MM.1S (cell line): ENCODE measurements at places on chromosomes 5 and 9.

- no peak for DNase-seq
Observed at GRCh38 chr5:177295924-177296323, 7.6 kb downstream of the RAB24 start.

GRCh38 chr5:125412561-125413495 is 666.4 kb upstream of the ZNF608 start:
- DNase-seq, result no peak

DNA sequence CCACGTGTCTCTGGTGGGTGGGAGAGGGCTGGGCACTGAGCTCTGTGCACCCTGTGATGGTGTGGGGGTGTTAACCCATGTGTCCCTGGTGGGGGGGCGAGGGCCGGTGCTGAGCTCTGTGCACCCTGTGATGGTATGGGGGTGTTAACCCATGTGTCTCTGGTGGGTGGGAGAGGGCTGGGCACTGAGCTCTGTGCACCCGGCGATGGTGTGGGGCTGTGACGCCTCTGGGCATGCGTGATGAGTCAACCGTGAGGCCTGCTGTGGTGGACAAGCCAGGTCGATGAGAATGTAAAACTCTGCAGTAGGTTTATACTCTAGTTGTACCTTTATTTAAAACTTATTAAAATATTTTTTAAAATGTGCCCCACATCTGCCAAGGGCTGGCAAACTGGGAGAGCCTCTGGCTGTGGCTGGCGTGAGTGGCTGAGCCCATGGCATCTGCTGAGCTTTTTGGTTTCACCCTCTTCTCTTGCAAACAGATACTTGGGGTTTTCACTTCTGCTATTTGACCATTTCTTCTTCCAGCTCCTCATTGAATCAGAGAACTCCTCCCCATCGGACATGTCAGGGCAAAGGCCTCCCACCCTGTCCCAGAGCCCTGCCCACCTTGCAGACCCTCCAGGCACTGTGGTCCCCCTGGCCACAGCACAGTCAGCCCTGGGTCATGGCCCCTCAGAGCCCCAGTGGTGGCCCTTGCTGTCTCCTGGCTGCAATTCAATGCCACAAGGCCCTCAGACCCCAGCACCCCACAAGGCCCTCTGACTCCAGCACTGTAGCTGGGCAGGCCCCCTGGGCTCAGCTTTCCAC is 18.5 kb upstream of the EXOC3 start:
- DNase-seq, result peak; percentile 42

DNA sequence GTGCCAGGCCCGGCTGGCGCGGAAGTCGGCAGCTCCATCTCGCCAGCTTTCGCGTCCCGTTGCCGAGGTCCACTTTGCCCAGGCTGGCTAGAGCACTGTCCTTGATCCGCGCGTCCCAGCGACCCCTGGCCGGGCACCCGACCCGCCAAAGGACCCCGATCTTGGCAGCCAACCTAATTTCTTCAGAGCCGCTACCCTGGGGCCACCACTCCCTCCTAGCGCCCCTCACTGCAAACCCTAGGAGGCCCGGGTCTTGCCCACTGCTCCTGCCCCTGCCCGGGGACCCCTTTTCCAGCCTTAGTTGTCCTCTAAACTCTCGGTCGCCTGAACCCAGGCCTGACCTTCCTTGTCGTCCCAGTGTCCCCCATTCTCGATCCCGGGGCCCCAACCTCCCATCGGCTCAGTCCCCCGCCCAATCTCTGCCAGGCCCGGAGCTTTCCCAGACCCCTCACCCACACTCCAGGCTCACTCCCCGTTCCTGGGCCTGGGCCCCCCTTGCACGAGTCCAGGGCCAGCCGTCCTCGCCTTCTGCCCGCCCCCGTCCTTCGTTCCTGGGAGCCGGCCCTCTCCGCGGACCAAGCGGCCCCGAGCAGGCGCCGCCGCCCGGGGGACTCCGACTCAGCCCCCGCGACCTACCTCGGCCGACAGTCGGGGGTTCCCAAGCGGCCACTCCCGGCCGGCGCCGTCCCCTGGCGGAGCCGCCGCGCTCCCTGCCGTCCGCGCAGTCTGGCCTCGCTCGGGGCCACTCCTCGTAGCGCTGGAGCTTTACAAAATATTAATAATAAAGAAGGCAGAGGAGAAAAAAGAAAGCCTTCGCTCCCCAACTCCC is 701 bp upstream of the LMX1B start:
- DNase-seq, result no peak

- DNase-seq, result no peak
Observed at GRCh38 chr9:133394687-133395271, 18.6 kb downstream of the STKLD1 start.

GRCh38 chr5:109309326-109310063 is 100.3 kb downstream of the PJA2 start:
- DNase-seq, result no peak

GRCh38 chr9:90088856-90089255 is 484.0 kb downstream of the GADD45G start:
- DNase-seq, result no peak

GRCh38 chr5:81632679-81633078 is 118.2 kb downstream of the SSBP2 start:
- no peak for DNase-seq

DNA sequence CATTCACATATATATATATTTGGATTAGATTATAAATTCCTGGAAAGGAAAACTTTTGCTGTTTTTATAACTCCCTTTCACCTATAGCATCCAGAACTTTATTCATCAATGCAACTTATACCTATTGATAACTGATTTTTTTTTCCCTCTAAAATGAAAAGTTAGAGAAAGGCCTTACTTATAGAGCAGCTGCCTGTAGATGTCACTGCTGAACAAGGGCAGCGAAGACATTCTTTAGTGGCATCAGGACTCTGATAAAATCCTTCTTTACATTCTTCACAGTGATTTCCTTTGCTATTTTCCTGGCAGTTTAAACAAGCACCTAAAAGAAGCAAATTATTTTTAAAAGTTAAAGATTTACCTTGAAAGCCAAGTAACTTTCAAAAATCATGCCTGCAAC is 32.3 kb upstream of the CDK5RAP2 start:
- DNase-seq, result no peak

DNA sequence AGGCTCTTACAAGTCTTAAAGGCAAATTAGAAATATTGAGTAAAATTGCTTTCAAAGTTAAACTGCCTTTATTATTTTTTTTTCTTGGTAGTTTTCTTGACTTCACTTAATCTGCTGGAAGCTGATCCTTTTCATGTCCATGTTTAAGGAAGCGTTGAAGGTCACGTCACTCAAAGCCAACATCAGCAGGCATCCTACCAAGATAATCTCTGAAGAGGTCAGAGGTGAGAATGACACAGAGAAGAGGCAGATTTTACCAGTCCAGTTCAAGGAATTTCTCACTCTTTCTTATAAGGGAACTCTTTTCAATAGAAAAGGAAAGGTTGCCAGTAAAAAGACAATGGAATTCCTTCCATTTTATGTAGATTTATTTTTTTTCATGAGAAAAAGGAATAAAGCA is 259.8 kb downstream of the ANXA1 start:
- DNase-seq, result no peak

- DNase-seq, result peak; percentile 78
Observed at GRCh38 chr5:23084815-23085214, 231.7 kb upstream of the CDH12 start.

- DNase-seq, result peak; percentile 85
Observed at GRCh38 chr5:14212838-14213237, 69.7 kb downstream of the TRIO start.

DNA sequence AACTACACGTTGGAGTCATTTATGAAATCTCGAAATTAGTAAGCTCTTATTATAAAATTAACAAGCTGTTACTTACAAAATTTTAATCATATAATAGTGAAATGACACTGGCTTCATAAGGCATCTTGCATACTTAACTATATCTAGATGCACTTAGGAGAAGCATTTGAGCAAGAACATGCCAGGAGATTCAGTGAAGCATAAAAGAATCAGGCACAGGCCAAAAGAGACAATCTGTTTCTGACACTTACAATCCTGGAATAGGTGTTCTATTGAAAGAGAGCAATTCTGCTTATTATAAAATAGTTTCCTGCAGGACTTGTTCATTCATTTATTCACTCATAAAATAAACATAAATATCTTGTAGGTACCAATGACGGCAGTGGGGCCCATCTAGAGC is 1152.2 kb upstream of the CDH6 start:
- no peak for DNase-seq

DNA sequence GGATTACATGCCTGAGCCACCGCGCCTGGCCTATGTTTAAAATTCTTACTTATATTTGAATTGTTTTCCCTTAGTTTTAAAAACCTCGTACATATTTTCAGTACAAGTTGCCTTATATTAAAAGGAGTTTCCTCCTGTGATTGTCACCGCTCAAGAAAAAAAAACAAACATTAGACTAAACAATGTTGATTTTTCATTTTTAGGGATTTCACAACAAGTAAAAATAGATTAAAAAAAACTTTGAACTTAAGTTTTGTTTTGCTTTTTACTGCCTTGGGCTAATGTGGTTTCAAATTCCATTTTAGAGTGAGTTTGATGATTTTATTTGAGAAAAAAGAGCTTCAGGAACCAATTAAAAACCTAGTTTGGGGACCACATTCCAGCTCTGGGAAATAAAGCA is 1196.6 kb upstream of the CDH18 start:
- DNase-seq, result no peak

GRCh38 chr5:174895360-174895759 is 171.0 kb downstream of the MSX2 start:
- no peak for DNase-seq

- no peak for DNase-seq
Observed at GRCh38 chr5:984774-985173, 23.8 kb upstream of the NKD2 start.

DNA sequence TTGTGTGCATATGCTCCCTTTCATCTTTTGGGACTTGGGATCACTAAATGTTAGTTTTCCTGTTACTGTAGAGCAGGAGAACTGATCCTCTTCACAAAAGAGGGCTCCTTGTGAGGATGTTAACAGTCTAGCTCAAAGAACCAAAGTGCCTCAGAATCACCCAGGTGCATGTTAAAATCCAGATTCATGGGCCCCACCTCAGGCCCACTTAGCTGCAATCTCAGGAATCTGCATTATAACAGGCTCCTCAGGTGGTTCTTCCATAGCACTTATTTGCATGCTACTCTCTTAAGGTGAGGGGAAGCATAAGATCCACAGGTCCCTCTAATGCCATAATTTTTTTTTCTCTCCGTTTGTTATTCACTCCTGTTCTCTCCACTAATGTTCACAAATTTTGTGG is 14.8 kb upstream of the MEF2C start:
- no peak for DNase-seq

DNA sequence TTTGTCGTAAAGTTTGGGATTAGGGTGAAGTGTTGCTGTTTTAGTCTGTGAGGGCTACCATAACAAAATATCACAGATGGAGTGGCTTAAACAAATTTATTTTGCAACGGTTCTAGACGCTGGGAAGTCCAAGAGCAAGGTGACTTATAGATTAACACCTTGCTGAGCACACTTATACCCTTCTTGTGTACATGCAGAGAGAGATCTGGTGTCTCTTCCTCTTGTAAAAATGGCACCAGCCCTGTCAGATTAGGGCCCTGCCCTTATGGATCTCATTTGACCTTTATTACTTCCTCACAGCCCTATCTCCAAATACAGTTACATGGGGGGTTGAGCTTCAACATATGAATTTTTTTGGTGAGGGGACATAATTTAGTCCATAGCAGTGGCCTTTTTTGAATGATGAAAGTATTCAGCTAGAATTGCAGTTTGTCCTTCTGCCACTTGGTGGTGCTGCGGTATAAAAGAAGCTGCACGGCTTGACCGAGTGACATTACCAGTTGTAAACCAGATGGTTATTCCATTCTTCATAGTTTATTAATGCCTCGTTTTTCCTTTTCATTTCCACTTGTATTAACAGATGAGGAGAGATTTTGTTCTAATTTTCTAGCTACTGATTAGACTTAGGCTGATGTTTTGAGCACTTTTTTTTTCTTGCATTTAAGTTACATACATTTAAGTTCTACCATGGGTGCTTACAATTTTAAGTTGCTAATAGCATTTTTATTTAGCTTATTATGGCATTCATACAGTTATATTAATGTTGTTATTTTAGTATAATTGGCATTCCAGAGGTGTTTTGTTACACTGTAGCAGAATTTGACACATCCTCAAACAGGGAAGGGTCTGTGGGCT is 19.4 kb downstream of the DCP2 start:
- peak; percentile 80 for DNase-seq

- no peak for DNase-seq
Observed at GRCh38 chr9:131461166-131461565, 41.6 kb upstream of the POMT1 start.
